Renal cortex interstitium (tissue), 15 donors: ENCODE measurements at places on chromosomes 5 and 9.

- DNase-seq = no peak
Measured at GRCh38 chr9:89690334-89690912, 85.6 kb downstream of the GADD45G start.

- no peak for DNase-seq
Measured at GRCh38 chr9:27457445-27457844, 66.6 kb upstream of the IFNK start.

DNA sequence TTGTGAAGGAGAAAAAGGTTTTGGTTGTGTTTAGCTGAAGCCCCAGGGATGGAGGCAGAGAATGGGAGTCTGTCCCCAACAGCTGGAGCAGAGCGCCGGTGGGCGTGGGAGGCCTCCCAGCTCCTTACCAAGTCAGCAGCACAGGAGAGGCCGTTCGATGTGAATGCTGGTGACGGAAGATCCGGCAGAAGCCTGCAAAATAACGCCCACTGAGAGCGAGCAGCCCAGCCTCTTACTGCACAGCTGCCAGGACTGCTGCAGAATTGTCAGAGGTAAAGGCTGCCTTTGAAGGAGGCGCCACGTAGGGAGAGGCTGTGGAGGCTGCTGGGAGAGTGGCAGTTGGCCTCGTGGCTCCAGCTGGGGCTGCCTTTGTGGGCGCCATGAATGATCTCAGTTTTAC lies 26.2 kb downstream of the ANGPTL2 start:
- no peak for DNase-seq

- no peak for DNase-seq
Measured at GRCh38 chr9:98896632-98897031, 47.1 kb upstream of the COL15A1 start.

DNA sequence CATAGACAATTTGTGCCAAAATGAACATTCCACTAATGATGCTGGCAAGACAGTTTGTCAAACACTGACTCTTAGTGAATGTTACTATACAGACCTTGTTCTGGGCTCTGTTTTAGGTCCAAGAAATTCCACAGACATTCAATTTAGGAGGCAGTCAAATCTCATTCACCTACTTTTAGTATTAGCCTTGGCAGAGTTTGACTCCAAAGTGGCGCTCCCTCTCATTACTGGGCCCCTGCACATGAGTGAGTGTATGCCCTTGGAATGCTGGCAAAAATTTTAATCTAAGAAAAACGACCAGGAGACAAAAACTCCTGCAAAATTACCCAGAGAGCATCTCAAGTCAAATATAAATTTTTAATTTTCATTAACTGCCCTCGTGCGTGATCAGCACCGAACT lies 94.9 kb upstream of the SLC27A6 start:
- no peak for DNase-seq
